Fibroblast of skin of right quadriceps (primary cell): ENCODE measurements at places on chromosomes 7 and 10.

GRCh38 chr10:112842832-112843360 lies 107.2 kb upstream of the TCF7L2 start:
- no peak for DNase-seq

DNA sequence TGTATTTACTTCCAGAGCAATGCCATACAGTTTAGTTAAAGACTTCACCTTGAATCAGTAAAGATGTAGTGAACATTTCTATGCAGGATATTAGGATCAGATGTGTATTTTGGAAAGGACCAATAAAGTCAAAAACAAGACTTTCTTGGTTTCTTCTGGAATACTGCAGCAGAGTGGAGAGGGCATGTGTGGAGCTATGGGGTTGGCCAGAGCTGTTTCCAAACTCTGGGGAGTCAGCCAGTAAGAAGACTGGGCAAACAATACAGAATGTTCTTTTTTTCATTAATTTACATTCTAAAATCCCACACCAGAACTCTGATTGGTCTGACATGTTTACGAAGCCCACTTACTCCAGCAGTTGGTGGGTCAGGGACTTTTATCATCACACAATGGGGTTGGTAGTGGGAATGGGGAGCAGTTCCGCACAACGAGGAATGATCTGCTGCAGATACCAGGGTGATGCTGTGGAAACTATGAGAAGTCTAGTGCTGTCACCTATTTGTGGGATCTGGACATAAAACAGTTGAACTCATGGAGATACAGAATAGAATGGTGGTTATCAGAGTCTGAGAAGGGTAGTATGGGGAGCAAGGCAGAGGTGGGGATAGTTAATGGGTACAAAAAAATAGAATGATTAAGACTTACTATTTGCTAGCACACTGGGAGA lies 267.7 kb downstream of the MALRD1 start:
- no peak for DNase-seq

DNA sequence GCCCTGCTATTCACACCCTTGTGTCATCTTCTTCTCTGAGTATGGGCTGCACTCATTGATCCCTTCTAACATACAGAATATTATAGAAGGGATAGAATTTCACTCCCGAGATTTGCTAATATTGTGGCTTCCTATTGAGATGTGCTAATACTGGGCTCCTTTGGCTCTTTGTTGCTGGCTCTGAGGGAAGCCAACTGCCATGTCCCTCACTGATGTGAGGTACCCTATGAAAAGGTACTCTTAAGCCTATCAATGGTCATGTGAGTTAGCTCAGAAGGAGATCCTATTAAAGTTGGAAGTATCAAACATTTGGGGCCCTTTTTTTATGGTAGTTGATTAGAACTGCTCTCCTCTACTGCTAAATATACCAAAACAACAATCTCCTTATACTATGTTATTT lies 665.2 kb upstream of the ZWINT start:
- no peak for DNase-seq

DNA sequence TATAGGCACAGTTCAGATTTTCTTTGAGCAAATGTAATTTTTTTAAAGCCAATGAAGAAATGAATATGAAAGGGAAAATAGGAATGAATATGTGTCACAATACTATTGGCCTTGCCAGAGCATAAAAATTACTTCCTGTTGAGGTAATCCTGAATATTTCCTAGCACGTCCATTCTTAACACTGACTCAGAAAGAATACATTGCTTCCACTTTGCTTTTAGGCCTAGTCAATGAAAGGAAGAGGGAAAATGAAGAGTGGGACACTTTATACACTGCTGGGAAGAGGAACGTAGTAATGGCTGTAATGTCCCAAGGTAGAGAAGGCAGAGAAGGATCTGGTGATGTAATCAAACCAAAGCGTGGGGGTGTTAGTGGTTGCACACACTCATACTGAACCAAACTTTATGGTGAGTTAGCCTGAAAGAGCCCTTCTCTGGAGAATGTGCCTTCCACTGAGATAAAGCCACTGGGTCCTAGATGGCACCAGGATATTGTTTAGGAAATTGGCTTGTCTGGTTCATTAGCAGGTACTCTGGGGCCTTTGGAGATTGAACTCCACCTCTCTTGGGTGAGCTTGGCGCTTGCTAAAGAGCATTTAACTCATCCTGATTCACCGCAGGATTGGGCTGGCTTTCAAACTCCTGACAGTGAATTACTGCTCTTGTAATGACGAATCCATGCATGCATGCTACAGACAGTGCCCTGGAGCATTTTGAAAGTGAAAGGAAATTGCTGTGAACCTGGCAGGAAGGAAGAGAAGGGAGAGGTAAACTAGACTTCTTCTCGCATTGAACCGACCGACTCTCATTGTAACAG lies 254.9 kb downstream of the KIAA1217 start:
- peak; percentile 95 for DNase-seq

GRCh38 chr10:131698232-131698631 lies 202.6 kb upstream of the PPP2R2D start:
- DNase-seq: no peak

- peak; percentile 82 for DNase-seq
Observed at GRCh38 chr7:43872406-43873110, 3.2 kb upstream of the MRPS24 start.

DNA sequence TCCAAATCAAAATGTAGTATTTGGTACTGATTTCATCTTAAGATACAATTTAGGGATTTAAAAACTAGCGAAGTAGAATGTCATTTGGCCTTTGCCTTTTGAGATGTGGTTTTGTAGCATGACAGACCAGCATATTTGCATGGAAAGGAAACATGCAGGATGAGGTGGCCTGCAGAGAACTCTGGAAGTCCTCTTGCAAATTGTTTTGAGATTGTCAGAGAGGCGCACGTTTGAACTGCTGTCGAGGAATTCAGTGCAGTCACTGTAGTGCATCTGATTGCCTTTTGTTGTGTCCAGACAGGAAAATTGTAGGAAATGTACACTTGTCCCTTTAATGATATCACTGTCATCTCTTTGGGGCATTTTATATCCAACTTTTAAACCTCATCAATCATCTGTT lies 136.7 kb downstream of the CELF2 start:
- peak; percentile 28 for DNase-seq

GRCh38 chr10:103111031-103111917 lies 81.8 kb downstream of the NT5C2 start:
- DNase-seq: peak; percentile 31

DNA sequence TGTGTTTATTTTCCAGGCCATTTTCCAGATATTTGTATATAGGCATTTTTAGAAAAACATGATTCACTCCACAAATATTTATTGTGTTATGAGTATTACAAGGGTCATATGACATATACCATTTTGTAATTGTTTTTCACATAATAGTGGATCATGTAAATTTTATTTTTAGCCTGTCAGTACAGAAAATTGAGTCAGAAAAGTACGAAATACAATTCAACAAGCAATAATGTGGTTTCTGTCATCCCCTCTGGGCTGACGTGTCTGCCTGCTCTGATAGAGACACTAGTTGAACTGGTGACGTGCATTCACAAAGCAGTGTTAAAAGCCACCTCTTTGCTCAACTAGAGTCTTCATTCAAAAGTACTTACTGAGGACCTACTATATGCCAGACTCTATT lies 97.9 kb upstream of the STEAP1B start:
- peak; percentile 72 for DNase-seq

DNA sequence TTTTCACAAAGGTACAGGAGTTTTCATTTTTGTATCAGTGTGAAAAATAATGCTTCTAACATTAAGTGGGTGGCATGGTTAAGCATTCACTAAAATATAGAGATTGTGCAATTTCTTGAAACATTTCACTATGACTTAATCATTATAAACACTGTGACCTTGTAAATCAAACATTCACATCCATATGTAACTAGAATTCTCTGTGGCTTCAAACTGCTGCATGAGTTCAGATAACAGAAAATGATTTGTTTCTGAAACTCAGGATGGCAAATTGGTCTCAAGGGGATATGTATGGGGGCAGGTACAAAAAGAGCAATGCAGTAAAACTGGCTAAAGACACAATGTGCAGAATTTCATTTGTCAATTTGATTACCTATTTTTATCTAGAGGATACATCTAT lies 3.8 kb downstream of the FAM133B start:
- DNase-seq: peak; percentile 47

GRCh38 chr10:74189999-74190421 lies 39.0 kb downstream of the ADK start:
- peak; percentile 97 for DNase-seq

GRCh38 chr10:82882722-82883121 lies 1007.7 kb downstream of the NRG3 start:
- DNase-seq: no peak

DNA sequence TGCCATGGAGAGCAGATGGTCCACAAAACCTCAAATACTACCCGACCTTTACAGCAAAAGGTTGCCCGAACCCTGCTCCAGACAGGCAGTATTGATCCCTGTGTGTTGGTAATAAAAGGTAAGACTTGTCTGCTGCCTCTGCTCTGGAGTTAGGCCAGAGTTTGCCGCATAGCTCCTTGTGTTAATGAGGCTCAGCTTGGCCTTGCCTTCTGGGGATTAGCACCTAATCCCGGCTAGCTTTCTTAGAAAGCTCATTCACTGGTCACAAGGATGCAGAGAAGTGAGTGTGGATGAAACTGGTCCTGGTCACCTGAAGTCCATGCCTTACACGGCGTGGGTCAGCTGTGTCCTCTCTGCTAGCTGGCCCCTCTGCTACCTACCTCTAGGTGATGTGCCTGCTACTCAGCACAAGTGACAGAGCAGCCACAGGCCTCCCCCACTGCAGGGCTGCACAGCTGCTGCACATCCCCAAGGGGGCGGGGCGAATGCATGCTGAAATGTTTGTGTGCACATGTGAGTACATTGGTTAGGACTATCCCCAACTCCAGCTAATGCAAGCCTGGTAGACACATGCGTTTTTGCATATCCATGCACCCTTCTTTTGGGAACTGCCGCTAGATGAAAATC lies 31.7 kb upstream of the SYPL1 start:
- no peak for DNase-seq

- DNase-seq: no peak
Observed at GRCh38 chr10:932589-932988, 1.1 kb upstream of the LARP4B start.

GRCh38 chr10:52770904-52771303 lies 1.7 kb downstream of the MBL2 start:
- DNase-seq: no peak

DNA sequence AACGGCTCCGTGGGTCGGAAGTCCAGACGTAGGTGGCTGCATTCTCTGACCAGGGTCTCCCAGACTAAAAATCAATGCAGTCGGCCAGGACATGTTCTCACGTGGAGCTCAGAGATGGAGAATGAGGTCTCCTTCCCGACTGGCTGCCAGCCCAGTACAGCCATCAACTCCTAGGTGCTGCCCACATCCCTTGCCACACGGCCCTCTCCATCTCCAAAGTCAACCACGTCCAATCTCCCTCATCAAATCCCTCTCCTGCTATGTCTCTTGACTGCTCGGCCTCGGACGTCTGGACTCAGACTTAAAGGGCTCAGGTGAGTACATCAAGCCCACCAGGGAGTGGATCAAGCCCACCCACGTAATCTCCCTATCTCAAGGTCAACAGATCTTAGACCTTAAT lies 6.9 kb downstream of the MAD1L1 start:
- DNase-seq: no peak

GRCh38 chr7:139753693-139754111 lies 24.1 kb downstream of the HIPK2 start:
- DNase-seq: no peak

GRCh38 chr10:79982861-79983260 lies 34.0 kb upstream of the SFTPD start:
- no peak for DNase-seq

GRCh38 chr7:45064047-45064725 lies 24.6 kb downstream of the NACAD start:
- DNase-seq: no peak

DNA sequence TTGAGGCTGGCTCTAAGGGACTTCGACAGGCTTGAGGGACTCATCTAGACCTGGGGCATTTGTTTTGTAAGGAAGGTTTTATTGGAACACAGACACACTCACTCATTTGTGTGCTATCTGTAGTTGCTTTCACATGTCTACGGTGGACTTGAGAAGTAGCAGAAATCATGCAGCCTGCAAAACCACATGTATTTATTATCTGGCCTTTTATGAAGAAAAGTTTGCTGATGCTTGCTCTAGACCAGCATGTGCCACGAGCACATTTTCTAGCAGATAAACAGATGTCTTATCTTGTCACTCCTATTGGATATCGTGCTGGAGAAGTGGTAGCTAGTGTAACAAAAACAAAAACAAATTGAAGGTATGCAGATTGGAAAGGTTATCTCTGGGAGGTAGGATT lies 9.8 kb downstream of the UPP1 start:
- no peak for DNase-seq

DNA sequence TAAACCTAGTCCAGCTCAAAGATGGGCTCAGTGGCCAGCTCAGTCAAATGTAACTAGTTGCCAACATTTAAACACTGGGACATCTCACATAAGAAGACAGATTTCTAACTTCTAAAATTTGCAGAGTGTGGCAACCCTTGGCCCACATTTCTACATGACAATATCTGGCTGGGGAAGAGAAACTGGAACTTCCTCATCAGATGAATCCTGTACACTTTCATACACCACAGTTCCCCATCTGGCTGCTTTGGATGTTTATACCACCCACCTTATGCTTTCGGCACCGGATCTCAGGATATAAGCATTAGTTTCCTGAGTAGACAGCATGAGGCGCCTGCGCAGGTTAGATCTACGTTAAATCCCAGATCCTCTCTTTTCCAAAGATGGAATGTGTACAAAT lies 199.3 kb downstream of the PRKG1 start:
- DNase-seq: no peak

DNA sequence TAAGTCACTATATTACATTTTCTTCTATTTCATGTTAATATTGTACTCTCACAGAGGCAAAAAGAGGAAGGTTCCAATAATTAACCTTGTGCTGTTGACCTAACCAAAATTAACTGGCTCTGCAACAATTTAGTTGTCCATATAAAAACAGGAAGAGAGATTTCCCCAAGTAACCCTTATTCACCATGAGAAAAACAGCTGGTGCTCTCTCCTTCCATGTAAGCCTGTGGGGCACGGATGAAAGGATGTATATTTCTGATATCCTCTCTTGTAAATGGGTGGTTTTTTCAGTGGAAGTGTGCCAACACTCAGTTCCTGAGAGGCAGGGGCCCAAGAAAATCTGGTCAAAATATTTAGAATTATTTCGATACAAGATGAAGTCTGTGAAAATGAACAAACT lies 358.1 kb downstream of the CRPPA start:
- DNase-seq: no peak

DNA sequence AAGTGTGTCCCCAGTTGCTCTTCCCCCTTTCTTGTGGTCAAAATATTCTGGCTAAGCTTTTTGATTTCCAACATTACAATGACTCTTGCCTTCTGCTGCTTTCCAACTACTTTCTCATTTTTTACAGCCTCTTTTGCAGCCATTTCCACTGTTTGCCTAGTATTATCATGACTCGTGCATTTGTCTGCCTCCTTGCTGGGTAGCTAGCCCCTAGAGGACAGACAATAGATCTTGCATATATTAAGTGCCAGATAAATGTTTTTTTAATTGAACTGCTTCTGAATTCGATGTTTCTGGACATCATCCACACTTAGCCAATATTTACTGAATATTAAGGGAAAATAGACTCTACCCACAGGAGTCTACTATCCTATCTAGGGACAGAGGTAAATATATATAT lies 124.5 kb downstream of the POU6F2 start:
- no peak for DNase-seq

GRCh38 chr10:70575874-70576802 lies 26.4 kb downstream of the PRF1 start:
- DNase-seq: no peak

- no peak for DNase-seq
Observed at GRCh38 chr7:73705551-73705920, 13.9 kb downstream of the STX1A start.
